ENCODE measurements at places on chromosomes 2 and 18.

DNA sequence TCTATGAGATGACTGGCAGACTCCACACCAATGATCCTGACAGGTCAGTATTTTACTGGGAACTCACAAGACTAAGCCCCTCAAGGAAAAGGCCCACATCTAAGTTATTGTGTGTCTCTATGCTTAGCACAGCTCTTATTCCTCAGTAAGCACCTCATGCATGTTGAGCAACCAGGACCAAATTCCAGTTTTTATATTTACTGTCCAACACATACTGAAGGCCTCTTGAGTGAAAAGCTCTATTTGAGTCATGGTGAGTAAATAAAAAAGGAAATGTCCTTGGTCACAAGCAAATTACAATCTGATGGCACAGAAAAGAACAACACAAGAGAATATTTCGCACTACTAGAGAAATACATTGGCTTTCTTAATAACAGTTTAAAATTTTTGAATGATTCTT is 87.9 kb upstream of the ETAA1 start:
- DNase-seq, result no peak

DNA sequence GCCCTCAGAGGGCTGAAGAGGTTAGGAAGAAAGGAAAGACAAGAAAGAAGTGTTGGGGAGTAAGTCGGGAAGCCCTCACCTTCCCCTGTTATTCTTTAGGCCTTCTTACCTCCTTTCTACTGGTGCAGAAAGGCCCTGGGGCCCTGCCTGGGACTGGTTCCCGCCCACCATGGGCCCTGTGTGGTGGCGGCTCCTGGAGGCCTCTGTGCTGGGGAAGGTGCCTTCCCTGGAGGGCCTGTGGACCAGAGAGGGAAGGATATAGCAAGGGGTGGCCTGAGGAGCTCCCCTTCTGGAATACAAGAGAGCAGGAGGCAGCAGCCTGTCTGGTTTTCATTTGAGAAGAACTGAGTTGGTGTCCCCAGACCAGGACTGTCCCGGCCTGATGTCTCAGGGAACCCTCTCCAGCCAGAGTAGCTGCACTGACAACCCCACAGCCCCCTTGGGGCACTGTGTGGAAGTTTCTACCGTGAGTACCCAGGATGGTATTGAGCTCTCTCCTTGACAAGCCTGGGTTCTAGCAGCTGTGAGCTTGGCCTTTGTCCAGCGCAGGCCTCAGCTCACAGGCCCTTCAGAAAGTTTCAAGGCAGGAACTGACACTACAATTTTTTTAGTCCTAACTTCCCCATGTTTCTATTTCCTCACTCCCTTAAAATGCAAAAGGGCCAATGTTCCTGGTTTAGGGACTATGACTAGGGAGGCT is 47.1 kb downstream of the EFR3B start:
- no peak for DNase-seq

DNA sequence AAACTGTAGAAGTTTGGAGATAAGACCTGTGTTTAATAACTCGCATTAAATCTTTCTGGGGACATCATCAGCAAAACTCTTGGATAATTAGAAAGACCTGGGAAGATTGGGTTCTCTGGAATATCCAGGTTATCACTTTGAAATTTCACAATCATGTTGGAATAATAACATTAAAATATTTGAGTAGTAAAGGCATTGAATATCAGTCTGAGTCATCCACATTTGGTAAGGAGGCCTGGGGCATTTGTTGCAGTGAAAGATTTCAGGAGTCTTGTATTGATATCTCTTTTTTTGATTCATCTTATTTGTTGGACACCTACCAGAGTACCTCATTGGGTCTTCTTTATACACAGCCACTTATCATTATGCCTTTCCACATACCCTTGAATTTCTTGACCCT is 95.9 kb downstream of the EPB41L5 start:
- no peak for DNase-seq

DNA sequence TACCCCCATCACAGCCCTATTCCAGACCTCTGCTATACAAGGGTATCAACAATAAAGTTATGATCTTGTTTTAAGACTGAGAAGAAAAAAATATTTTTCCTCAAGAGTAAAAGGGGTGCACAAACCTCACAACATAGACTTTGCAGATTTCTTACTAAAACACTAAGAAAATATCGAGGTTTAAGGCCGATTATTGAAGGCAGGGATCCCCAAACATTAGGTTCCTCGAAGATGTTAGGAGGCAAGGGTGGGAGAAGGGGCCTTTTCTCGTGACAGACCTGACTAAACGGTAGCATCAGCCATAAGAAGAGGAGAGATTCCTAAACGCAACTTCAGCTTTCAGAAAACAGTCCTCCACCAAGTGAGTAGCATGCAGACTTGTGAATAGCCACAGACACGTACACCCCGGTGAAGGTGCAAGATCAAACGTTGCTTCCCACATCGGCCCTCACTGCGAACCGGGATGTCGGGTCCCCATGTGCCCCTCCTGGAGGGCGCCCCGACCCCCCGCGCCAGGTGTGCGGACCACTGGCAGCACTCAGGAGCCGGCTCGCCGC is 678 bp downstream of the PIAS2 start:
- DNase-seq, result no peak

- DNase-seq, result no peak
Observed at GRCh38 chr2:179525340-179525739, 260.7 kb upstream of the SESTD1 start.

DNA sequence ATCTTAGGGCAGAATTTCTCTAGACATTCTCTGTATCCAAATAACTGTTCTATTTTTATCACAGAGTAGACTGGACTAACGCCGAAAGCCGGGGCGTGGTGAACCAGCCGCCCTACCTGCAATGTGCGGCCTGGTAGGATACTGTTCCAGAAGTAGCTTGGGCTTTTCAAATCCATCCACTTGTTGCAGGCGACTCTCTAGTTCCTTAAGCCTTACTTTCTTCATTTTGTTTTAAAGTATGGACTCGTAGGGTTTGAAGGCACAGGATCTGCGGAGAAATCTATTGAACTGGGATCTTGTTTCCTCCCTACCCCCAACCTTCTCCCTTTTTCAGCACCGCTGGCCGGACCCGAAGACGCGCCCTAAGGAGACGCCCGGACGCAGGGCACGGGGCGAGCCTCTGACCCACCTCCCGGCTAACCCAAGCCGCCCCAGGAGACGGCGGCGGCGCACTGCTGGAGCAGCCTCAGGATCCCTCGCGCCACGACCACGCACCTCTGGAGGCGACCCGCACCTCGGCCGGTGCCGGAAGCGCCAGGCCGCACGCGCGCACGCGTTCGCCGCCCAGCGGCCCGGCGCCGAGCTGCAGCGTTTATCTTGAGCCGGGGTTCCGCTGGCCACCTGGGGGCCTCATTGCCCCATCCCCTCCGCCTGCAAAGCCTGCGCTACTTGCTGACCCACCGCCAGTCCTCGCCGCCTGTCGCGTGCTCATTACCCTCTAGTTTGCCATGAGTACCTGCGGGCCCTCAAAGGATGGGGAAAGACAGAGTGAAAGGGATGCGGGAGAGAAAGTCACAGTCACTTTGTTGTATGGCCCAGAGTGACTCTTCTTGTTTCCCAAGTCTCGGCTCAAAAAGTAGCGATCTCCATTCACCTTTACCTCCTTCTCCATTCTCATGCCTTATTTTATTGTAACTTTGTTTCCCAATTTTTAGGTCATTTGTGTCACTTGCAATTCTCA is at the start of gene METTL5:
Gene METTL5, minus strand, starts transcription at position 533 of the 961 bp plus-strand sequence. Its CDS starts 308 bp downstream, at position 225.
- peak; percentile 84 for DNase-seq

- DNase-seq, result no peak
Observed at GRCh38 chr18:26809346-26809745, 56.2 kb downstream of the AQP4 start.

- DNase-seq, result no peak
Observed at GRCh38 chr2:155250800-155251199, 552.3 kb downstream of the KCNJ3 start.

DNA sequence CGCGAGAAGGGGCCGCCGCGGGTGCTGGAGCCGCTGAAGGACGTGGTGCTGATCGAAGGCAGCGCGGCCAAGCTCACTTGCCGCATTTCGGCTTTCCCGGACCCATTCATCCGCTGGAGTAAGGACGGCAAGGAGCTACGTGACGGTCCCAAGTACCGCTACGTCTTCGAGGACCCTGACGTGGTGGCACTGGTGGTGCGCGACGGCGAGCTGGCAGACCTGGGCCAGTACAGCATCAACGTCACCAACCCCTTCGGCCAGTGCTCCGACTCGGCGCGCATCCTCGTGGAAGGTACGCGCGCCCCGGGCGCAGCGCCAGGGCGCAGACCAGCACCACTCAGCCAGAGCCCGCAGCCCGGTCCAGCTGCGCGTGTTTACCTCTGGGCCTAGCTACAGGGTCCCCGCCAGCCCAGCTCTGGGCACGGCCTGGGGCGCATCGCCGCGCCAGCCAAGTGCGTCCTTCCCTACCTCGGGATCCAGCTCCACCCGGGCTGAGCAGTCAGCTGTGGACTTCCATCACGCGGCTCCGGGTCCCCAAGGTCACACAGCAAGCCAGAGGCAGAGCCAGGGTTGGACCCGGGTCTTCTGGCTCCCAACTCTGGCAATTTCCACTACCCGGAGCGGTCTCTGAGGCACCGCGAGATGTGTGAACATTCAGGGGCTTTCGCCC is 1.7 kb upstream of the GMPPA start:
- no peak for DNase-seq

- DNase-seq, result no peak
Observed at GRCh38 chr2:214629875-214630274, 179.6 kb downstream of the BARD1 start.

- DNase-seq, result no peak
Observed at GRCh38 chr18:5413447-5413846, 117.9 kb upstream of the ZBTB14 start.

DNA sequence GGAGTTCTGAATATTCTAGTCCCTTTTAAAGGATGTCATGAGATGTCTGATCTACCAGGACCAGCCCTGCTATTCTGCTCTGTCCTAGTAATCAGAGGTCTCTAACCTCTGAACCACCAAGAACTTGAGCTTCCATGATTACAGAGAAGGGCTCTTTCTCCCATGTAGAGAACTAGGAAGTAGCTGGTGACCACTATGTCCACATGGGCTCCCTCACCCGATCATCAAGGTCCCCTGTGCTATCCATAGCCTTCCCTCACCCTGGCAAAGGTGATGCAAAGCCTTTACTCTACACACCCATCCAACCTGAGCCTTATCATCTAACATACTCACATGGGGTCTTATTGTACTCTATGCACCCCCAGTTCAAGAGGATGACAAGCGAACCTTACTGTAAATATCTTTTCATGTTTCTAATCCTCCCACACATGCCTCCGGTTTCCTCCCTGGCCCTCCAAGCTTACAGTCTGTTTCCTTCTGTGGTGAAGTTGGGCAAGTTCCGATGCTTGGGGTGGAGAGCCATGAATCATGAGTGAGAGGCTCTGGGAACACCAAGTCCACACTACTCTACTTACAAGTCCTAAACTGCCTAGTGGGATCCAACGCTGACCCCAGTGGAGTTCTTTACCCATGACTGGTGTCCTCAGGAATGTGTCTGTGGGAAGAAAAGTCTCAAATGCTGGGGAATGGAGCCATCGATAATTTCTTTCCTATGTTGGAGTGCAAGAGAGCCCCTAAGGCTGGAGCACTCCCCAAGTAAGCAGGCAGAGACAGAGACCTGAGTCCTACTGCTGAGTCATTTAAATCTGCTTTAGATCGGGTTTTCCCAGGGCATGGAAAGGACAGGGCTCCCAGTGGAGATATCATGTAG is 73.3 kb upstream of the KLF7 start:
- DNase-seq, result peak; percentile 88

DNA sequence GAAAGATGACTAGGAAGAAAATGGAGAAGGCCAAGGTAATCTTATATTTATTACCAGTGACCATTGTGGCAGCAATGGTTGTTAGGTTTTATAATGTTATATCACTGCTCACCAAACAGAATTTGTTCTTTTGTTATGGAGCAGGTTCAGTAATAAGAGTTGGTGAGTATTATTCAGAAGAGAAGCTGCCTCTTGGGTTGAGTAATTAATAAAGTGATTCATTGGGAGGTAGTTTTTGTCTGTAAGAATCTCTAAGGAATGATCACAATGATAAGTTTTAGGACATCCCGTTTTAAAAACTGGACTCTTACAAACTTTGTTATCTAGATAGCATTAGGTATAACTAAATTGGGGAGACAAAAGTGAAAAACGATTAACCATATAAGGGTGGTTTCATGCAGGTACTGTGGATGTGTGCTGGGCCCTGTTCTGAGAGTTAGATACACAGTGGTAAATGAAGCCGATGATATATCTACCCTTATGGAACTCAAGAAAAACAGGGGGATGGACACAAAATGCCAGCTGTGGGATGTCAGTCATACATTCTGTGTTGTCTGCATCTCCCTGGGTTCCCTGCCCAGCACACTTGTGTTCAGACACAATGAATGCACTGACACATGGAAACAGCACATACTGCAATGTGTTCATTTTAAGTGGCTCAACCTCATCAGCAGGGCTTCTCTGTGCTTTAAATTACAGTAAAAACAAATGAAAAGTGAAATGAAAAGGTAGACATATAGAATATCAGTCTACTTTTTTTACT is 7.5 kb downstream of the MAP4K4 start:
- no peak for DNase-seq

- DNase-seq, result peak; percentile 58
Observed at GRCh38 chr18:79944126-79944731, 7.2 kb downstream of the SLC66A2 start.

DNA sequence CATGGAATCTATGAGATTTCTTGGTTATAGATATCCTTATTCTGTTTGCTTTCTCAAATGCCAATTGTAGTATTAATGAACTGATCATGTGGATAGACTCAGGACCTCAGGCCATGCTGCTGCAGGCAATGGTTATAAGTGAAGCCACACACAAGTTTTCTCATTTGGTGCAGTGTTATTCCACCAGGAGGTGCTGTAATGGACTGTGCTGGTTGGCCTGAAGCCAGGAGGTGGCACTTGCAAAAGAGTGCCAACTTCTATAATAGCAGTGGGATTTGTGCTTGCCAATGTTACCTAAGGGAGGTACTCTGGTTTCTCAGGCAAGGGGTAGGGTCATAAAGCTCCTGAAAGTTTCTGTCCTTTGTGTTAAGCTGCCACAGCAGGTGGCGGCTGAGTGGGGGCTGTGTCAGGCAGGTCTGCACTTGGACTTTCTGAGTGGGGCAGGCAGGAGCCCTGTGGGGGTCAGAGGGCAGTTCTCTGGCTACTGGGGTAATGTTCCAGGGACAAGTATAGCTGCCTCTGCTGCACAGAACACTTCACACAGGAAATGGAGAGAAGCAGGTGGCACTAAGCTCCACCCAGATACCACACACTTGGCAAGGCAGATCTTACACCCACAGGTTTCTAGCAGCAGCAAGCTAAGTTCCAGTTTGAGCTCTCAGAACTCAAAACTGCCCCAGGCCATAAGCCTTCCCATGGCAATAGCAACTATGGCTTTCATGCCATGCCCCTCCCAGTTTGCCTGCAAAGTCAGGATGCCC is 352.6 kb upstream of the CWC22 start:
- DNase-seq, result no peak

GRCh38 chr2:82120115-82120514 is 1815.6 kb upstream of the LRRTM1 start:
- DNase-seq, result no peak

- DNase-seq, result no peak
Observed at GRCh38 chr18:21163647-21164547, 52.3 kb upstream of the ROCK1 start.
